ENCODE measurements at places on chromosomes 7 and 10.

DNA sequence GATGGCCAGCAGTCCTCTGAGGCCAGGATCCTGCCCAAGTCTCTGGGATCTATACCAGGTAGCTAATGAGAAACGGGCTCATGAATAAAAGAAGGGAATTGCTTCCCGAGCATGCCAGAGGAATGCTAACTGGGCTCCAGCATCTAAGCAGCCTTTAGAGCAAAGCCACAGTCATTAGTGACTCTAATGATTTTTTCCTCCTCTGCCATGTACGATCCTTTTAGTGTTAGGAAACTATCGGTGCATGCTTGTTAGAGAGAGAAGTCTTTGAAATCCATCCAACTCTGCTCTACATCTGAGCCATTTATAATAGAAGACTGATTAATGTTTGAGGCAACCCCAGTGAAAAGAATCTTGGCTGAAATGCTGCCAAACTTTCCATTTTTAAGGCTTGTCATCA is 124.9 kb upstream of the TCERG1L start:
- DNase-seq, result no peak

DNA sequence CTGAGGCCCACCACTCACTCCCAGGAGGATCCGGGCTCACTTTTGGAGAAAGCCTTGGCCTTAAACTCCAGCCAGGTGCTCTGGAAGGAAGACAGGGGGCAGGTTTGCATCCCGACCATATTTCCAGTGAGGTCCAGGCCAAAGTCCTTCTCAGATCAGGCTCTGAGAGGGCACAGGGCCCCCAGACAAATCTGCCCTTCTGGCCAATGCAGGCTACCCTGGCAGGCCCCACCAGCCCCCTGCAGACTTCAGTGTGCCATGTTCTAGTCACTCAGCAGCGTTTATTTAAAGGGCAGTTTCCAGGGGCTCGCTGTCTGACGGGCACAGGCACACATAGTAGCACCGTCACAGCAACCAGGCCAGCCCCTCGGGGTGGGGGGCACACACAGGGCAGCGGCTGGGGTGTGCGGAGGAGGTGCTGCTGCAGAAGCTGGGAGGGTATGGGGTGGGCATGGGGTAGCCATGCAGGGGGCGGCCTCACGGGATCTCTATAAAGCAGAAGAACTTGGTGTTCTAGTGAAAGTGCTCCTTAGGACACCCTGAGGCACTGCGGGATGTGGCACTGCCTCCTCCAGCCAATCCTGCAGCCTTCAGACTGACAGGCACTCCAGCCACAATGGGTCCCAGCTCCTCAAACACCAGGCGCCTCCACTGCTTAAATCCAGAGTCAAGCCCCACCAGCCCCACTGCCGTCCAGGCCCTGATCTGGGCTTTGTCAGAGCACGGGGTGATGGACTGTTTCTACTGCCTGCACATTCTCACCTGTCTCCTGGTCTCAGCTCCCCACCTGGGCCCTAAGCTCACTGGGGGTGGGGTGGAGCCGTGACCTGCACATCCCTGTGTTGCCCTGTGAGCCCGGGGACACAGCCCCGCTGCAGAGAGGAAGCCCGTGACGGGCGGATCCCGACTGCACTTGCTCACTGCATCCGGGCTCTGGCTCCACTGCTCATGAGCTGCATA is 9.6 kb upstream of the PYROXD2 start:
- no peak for DNase-seq

GRCh38 chr7:77235276-77235675 is 35.7 kb upstream of the FGL2 start:
- DNase-seq, result no peak

GRCh38 chr10:23534326-23534725 is 95.5 kb downstream of the OTUD1 start:
- no peak for DNase-seq

GRCh38 chr7:41809940-41810576 is 107.2 kb upstream of the INHBA start:
- DNase-seq, result no peak

DNA sequence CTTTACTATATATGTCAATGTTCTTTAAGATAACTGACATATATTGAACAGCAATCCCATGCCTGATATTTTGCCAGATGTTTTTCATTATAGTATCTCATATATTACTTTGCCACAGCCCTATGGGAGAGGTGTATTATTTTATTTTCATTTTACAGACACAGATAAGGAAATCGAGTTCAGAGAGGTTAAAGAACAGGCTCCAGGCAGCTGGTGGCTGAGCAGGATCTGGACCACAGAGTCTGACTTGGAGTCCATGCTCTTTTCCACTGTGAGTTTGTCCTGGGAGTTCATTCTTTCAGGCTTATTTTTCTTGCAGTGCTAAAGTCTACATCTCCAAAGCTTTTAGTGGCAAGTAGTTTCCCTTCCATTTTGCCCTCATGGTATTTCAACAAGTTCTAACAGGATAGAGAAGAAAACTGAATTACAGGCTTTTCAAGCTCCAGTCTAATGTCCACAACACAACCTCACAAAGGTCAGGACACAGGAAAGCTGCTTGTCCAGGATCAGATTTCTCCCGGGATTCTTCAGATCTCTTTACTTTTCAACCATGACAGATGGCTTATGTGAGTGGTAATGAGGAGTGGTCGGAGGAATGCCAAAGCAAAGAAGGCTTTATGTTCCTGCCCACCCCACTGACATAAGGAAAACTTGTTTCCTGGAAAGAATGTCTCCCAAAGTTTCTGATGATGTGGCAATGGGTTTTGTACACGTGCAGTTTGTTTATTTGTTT is 13.1 kb upstream of the SLC35B4 start:
- DNase-seq, result no peak

DNA sequence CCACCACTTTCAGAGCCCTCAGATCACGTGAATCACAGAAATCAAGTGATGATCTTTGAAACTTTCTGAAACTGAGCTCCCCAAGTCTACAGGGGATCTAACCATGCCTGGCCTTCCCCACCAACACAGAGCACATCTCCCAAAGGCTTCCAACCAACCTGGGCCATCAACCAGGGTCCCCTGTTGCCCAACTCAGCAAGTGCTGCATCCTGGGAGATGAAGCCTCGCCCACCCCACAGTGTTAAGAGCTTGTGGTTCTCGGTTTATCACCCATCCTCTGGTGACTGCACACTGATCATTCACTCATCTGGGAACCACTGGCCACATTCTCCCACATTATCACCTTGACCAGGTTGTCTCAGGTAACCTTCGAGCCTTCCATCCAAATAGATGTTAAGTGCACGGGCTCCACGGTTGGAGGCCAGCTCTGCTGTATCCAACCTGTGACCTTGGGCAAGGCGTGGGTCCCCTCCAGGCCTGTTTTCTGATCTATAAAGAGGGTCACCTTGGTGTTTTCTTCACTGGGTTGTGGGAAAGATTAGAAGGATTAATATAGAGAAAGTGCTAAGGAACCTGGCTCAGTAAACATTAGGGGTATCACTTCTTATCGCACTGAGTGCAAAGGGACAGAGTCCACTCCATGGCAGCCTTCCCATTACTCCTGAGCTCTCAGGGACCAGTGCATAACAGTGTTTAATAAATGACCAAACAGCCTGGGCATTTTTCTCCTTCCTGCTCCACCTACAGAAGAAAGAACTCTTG is 3.6 kb downstream of the ZNF488 start:
- no peak for DNase-seq

Measured in thyroid gland (tissue), 4 donors.